ENCODE measurements at places on chromosomes 2 and 18.

DNA sequence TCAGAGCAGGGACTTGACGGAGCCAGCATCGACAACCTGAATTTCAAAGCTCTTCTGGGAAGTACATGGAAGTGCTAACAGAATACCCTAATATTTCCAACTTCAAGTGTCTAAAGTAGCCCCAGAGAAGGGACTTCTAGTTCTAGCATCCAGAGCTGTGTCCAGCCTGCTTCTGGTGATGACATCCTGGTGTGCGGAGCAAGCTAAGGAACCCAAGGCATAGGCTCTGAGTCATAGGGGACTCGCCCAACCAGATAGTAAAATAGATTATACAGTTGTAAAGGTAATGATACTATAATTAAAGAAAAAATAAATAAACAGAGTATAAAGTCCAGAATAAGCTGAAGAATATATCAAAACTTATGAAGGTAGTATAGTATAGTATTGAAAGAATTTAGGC lies 108.1 kb upstream of the SERPINE2 start:
- DNase-seq, result no peak

GRCh38 chr18:7415081-7415894 lies 151.8 kb upstream of the PTPRM start:
- no peak for DNase-seq

DNA sequence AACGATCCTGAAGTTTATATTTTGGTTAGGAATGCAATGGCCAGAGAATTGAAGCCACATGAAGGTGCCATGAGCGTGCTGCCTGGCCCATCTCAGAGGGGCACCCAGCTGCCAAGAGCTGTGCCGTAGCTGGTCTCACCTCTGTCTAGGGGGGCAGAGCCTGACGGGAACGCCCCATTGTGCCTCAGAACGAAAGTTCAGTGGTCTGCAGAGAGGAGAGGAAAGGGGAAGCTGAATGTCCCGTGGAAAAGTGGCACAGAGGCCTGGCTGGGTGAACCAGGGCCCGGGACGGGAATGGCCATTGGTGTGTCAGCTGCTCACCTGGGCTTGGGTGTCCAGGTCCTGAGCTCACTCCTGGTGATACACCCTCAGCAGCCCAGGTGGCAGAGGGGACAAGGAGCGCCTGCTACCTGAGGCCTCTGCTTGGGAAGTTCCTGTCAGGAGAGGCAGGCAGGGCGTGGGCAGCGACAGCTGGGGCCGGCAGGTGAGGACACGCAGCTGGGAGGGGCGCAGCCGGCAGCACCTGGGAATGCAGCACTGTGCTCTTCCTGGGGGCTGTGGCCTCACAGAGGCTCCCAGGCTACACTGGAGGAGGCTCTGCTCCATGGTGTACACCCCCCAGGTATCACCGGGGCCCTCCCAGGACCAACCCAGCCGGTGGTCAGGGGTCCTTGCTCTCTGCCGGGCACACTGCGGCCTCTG lies 67.3 kb downstream of the PARD6G start:
- DNase-seq, result no peak

DNA sequence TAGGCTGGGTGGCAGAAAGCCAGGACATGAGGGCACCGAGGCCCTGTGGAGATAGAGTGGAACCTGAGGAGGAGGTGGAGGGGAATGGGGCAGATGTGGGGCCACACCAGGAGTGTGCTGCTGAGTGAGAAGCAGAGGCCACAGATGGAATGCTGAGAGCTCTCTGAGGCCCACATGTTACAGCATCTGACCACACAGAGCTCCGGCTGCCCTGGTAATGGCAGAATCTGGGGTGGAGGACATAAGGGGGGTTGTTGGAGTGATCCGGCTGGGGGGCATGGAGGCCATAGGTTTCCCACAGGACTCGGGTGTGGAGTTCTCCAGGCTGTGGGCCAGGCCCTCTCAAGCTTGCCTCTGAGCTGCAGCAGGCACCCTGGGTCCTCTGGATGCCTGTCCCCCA lies 3.8 kb downstream of the MZT2B start:
- DNase-seq, result no peak

DNA sequence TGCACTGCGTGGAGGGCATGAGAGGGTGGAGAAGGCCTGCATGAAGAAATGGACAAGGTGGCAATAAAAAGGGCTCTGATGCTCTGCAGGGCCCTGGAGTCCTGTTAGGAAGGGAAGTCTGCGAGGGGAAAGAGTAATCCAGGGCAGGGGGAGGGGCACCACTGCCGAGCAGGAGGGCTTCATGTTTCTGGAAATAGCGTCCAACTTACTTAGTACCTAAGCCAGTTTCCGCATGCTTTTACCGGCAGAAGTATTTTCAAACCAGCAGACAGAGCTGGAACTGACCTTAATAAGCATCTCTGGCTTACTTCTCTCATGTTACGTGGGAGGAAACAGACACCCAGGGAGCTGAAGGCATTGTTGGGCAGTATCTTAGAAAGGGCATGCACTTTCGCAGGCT lies 156.7 kb downstream of the GALNT14 start:
- no peak for DNase-seq

DNA sequence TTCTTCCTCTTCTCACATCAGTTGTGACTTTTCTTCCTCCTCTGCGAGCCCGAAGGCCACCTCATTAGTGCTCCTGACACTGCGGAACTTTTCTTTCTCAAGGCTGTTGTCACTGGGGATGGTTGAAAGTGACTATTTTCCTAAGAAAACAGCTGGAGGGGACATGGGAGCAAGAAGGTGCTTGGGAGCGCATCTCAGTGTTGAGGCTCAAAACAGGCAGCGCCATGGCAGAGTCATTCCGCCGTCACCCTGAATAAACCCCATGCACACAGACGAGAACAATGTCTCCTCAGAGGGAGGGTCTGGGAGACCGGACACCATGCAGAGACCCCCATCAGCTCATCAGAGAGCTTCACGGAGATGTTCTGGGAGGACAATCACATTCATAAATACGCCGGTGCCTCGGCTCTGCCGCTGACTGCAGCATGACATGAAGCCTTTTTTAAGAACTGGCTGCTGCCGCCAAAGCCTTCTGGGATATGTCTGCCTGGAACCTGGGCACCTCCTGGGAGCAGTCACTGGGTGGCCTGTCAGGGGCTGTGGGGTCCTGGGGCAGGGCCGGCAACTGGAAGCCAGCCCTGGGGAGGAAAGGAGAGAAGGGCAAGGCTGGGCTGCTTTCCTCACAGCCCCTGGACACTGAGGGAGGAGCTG lies 19.2 kb downstream of the ATOH8 start:
- no peak for DNase-seq

DNA sequence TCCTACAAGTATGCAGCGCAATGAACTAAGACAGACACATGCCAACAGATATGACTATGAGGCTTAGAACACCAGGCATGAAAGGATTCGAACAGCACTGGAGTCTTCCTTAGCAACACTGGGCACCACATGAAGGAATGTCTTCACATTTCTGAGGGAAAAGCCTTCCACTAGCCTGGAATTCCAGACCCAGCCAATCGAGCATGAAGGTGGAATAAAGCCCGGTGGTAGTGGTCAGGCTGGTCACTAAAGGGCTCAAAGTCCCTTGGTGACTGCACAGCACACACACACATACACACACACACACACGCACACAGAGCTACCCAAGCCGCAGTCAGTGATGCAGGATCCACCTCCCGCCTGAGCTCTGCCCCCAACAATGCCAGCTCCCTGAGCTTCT lies 19.7 kb upstream of the SFXN5 start:
- no peak for DNase-seq

GRCh38 chr2:218995972-218996711 lies 2.9 kb upstream of the CRYBA2 start:
- DNase-seq, result peak; percentile 74

DNA sequence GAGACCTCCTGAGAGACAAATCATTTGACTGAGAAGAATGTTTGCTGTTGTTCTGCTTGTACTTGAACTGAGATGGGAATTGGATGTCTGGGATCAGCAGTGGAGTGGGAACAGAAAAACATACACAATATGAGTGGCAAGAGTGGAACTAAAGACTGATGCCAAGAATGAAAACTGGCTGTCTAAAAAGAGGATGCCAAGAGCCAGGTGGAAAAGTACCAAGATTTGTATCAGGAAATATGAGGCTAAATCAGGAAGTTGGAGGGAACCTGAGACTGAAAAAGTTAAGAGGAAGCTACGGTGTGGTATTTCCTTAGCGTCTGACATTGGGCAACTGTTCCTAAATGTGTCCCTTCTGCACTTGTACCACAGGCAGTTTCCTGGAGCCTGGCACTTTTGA lies 440.9 kb upstream of the CELF4 start:
- no peak for DNase-seq

DNA sequence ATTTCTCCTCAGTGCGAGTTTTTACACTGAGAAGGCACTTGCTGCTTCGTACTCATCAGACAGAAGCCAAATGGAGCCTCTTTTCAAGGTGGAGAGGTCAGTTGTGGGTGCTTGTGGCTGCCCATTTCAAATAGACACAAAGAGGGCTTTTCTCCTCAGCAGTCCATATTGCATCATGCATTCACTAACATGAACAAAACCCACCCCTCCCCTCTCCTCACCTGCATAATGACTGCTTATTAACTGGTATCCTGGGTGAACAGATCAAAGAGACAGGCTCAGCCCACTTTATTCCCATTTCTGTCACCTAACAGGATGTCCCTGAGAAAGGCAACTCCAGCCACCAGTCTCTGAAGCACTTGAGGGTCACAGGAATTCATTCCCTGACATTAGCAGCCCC lies 28.9 kb downstream of the KLF7 start:
- DNase-seq, result no peak

GRCh38 chr2:54924121-54924520 lies 126.1 kb downstream of the RTN4 start:
- DNase-seq, result no peak

GRCh38 chr18:78090584-78090983 lies 840.9 kb downstream of the GALR1 start:
- no peak for DNase-seq

DNA sequence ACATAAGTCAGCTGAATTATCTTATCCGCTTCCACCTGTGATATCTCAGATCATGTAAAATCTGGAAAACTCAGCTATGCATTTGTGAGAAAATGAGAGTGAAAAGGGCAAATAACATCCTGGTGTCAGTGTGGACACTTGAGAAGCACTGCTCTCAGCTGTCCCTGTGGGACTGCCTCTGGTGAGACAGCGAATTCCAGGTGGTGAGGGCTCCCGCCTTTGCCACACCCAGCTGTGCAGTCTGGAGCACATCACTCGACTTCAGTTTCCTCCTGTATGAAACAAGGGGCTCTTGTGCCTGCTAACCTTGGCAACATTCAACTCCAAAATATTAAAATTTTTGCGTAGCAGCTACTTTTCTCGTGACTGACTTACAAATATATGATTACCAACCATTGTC lies 194.9 kb upstream of the BOD1L2 start:
- DNase-seq, result no peak

DNA sequence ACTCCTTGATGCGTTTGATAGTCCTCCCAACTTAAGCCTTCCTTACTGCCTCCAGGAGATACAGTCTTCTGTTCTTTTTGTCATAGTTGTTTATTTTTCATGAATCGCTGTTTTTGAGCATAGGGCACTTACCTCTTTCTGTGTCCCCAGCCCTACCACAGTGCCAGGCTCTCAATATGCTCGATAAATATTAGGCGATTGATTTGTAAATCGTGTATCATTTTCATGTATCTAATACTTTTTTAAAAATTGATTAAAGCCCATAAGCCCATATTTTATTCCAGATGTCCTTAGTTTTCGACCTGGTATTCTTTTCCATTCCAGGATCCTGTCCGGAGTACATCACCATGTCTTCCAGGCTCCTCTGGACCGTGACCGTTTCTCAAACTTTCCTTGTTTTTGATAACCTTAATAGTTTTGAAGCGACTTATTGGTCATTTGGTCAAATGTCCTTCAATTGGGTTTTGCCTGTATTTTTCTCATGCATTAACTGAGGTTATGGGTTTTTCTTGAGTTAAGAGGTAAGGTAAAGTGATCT lies 444 bp upstream of the MMADHC start:
- no peak for DNase-seq

GRCh38 chr2:98569197-98569793 lies 39.0 kb downstream of the COA5 start:
- peak; percentile 4 for DNase-seq

- DNase-seq, result no peak
Measured at GRCh38 chr2:39108377-39108776, 12.5 kb downstream of the SOS1 start.

DNA sequence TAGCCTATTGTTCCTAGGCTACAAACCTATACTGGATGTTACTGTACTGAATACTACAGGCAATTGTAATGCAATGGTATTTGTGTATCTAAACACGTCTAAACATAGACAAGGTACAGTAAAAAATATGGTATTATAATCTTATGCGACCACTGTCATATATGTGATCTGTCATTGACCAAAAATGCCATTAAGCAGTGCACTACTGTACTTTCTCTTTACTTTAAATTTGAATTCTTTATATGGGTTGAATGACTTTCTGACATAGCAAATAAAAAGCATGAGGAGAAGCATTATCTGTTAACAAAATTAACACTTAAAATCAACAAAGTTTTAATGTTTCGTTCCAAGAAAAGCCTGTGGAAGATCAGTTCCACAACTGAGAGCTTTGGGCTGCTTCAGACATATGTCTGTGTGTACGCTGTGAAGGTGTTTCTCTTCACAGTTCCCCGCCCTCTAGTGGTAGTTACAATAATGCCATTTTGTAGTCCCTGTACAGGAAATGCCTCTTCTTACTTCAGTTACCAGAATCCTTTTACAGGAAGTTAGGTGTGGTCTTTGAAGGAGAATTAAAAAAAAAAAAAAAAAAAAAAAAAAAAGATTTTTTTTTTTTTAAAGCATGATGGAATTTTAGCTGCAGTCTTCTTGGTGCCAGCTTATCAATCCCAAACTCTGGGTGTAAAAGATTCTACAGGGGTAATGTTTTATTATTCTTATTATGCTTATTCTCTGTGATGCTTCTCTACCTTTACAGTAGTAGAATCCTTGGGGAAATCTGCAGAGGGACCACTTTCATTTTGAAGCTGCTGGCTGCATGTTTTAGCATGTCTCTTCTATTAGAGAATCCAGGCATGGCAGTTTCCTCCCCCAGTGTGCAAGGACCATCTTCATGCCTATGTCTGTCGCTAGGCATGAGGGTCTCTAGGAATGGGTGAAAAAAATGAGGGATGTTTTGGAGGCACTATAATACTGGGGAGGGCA lies 54.5 kb downstream of the SCN2A start:
- DNase-seq, result peak; percentile 71

GRCh38 chr2:36562973-36563532 lies 34.9 kb downstream of the FEZ2 start:
- DNase-seq, result peak; percentile 48

DNA sequence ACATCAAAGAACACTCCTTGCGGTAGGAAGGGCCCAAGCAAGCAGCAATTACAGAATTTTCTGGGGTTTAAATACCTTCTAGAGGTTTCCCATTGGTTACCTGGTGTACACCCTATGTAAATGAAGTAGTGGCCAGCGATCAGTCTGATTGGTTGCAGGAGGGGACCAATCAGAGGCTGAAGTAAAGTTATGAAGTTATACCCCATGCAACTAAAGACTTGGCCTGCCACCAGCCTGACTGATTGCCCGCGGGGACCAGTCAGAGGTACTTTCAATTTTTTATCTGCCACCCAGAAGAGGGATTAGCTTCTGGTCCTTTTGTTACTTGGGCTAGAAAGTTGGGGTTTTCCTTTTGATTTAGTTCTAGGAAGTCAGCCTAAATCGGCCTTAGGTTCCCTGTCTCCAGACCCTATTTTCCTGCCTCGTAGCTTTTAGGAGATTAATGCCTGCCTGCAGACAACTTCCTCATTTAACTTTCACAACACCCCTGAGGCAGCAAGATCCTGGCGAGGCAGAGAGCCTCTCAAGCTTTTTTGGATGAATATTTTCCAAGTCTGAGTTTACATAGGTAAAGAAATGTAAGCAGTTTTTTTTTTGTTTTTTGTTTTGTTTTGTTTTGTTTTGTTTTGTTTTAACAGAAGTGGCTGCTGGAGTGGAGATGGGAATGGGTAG lies 1.5 kb upstream of the DGUOK start:
- no peak for DNase-seq

GRCh38 chr18:48611203-48611602 lies 72.4 kb downstream of the CTIF start:
- no peak for DNase-seq
